Activated CD4-positive, alpha-beta memory T cell treated with anti-CD3 and anti-CD28 coated beads, Interleukin-2, amount 10 ng/mL, durations not matched to agents 7 days and 5 days (primary cell): ENCODE measurements at places on chromosomes 2 and 18. TPM values are rescaled to one million over a fixed set of nuclear protein-coding genes. Genes with fewer than 3 reads are reported as not detected.
A peak's percentile ranks its signal among the peaks of the same experiment; 100 is the strongest.

- no peaks in the 10 kb centered on the region for H3K4me1 ChIP-seq
- DNase-seq, result no peak
- H3K36me3 ChIP-seq, result no peaks in the 10 kb centered on the region
- H3K4me3 ChIP-seq, result no peak overlapping the region
- no peaks in the 10 kb centered on the region for H3K27me3 ChIP-seq
Observed at GRCh38 chr18:7146067-7146466, 28.5 kb upstream of the LAMA1 start.

GRCh38 chr2:120739438-120740090, 3.9 kb downstream of the GLI2 start:
- peak; percentile 6 for DNase-seq
- no peak overlapping the region for H3K27ac ChIP-seq
- no peak overlapping the region for H3K4me3 ChIP-seq
- no peaks in the 10 kb centered on the region for H3K36me3 ChIP-seq

Gene FOXD4L1
- total RNA-seq, result 0.18 TPM

Gene CDKL4
- not detected for total RNA-seq
